ENCODE measurements at places on chromosomes 2 and 18. TPM values are rescaled to one million over a fixed set of nuclear protein-coding genes. Genes with fewer than 3 reads are reported as not detected.

KCMF1 gene
- 69.5 TPM for total RNA-seq

NT5DC4 gene
- total RNA-seq, result not detected

CCDC121 gene
- 3.6 TPM for total RNA-seq

DES gene
- 13,654 TPM for total RNA-seq

POTEC gene
- not detected for total RNA-seq

ROCK2 gene
- 32.3 TPM for total RNA-seq

CD8A gene
- total RNA-seq, result 0.52 TPM

TUBB8B gene
- not detected for total RNA-seq

FKBP7 gene
- total RNA-seq, result 10.8 TPM

ABCG5 gene
- not detected for total RNA-seq

IL18RAP gene
- total RNA-seq, result 0.30 TPM

RAB27B gene
- 1.1 TPM for total RNA-seq

C1GALT1C1L gene
- total RNA-seq, result 0.98 TPM

NT5C1B gene
- not detected for total RNA-seq

CLEC4F gene
- not detected for total RNA-seq

ATG9A gene
- total RNA-seq, result 78.8 TPM

TTC21B gene
- 9.9 TPM for total RNA-seq

PPP1CB gene
- 213 TPM for total RNA-seq

EVA1A gene
- 0.47 TPM for total RNA-seq

IGFBP5 gene
- 169 TPM for total RNA-seq
